ENCODE measurements at places on chromosomes 5 and 9.

DNA sequence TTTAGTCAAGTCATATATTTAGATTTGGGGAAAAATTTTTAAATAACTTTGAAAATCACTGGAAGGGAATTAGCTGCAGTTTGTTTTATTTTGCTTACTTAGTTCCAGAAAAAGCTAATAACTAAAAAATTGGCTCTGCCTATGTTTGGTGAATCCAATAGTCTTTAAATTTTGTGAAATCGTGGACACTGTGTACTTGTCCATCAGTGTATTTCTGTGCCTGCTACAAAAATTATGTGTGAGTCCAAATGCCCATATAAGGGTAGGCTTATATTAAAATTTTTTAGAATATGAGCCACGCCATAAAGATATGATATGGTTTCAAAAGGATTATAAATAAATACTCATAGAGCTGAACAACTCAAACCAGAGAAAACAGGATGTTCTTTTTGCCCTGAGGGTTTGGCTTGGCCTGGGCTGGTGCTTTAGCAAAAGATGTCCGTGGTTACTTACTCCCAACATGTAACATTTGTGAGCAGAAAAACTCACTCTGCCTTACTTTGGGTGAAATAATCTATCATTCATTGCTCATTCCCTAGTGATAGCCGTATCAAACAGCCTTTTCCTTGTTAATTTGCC is 133.2 kb upstream of the PRLR start:
- DNase-seq, result no peak

GRCh38 chr5:179680014-179680779 is 637 bp downstream of the CBY3 start:
- DNase-seq, result no peak

DNA sequence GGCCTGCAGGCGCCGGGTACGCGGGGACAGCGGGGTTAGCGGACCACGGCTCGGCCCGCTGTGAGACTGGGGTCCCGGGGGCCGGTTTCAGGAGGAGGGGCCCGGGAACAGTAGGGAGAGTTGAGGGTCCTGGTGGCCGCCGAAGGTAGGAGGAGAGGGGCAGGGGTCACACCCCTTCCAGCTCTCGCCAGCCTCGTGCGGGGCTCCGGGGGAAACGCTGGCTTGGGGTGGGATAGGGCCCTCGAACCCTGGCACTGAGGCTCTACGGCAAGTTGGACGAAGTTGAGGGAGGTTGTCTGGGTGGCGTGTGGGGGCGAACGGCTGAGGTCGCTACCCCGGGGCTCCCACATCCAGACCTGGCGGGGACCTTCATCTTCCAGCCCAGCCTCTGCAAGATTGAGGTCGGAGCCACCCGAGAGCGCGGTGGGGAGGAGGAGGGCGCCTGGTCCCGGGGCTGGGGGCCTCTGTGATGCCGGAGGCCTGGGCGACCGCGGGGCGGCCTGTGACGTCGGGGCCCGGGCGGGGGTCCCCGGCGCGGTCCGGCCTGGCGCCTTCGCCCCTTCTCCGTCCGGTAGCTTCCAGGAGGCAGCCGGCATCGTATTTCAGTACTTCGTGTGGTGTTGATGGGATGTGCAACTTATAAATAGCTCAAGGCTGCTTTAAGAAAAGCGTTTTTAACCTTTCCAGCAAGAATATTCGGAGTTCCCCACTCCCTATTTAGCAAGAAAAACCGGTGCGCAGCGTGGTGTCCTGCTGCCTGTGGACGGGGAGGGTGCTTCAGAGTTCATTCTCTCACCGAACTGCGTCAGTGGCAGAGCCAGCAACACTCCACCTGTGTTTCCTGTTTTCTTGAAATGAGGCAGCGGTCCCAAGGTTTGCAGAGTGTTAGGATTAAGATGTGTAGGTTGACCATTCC is 902 bp downstream of the HABP4 start:
- peak; percentile 37 for DNase-seq

- no peak for DNase-seq
These were observed 49.3 kb downstream of the RICTOR start for GRCh38 chr5:39024884-39025283.

GRCh38 chr5:164435576-164435975 is 930.2 kb downstream of the MAT2B start:
- DNase-seq, result no peak

DNA sequence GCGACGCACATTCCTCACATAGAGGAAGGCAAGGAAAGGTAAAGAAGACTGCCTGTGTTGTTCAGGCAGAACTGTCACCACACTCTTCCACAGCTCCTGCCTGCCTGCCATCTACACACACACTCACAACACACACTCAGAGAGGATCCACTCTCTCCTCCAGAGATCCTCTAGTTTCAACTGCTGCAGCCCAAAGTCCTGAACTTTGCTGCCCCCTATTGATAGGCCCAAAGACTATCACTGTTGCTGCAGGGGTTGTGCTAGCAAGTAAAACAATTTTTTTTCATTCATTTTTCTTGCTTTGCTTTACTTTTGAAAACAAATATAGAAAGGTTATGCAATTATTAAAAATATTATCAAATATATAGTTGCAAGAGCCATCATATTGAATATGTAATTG is 5.9 kb upstream of the CFAP90 start:
- peak; percentile 59 for DNase-seq

DNA sequence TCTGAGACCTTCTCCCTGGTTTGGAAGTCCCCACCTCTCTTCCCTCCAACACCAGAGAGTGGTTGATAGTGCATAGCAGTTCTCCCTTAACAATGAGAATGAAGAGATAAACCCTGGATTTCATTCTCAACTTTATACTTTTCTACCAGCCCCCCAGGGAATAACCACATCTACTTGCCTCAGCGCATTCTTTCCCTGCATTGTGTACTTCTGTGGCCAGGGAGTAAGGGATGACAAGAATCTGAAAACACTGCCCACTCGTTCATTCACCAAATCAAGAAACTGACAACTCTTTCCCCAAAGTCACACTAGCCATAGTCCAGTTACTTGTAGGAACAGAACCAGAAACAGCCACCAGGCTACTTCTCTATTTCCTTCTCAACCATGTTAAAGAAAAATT is 46.0 kb upstream of the SPIN1 start:
- no peak for DNase-seq

DNA sequence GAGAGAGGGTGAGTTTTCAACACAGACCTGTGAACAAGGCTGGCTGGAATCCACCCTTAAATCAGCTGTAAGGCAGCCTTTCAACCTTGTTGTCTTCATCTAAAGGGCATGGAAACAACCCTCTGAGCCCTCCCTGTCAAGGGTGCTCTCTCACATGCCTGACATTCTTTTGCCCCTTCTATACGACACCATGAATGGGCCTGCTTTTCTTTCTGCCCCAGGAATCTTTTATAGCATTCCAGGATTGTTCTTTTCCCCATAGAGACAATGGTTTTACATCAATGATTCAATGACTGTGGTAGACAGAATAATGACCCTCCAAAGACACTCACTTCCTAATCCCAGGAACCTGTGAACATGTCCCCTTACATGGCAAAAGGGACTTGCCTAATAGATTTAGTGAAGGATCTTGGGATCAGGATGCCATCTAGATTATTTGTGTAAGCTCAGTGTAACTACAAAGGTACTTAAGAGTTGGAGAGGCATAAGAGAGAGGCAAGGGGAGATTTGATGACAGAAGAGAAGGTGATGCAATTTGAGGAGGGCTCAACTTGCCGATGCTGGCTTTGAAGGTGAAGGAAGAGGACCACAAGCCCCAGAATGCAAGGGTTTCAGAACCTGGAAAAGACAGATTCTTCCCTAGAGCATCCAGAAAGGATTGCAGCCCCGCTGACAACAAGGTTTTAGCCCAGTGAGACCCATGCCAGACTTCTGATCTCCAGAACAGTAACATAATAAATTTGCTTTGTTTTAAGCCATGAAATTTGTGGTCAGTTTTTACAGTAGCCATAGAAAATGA is 29.2 kb upstream of the HMHB1 start:
- no peak for DNase-seq

DNA sequence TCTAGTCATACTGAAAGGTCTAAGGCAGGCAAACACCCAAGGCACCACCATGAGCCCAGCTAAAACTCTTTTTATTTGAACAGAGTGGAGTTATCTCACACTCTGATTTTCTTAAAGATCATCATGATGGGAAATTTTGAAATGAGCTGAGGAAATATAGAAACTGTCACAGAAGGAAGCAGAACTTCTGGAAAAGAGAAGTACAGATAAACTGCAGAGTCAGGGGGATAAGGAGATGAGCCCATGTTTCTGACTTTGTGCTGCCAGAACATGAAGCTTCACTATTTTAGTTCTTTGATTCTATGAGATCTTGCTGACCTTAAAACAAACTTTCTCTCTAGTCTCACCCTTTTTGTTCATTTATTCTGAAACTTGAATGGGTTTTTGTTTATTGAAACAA is 406.5 kb upstream of the EDIL3 start:
- no peak for DNase-seq

DNA sequence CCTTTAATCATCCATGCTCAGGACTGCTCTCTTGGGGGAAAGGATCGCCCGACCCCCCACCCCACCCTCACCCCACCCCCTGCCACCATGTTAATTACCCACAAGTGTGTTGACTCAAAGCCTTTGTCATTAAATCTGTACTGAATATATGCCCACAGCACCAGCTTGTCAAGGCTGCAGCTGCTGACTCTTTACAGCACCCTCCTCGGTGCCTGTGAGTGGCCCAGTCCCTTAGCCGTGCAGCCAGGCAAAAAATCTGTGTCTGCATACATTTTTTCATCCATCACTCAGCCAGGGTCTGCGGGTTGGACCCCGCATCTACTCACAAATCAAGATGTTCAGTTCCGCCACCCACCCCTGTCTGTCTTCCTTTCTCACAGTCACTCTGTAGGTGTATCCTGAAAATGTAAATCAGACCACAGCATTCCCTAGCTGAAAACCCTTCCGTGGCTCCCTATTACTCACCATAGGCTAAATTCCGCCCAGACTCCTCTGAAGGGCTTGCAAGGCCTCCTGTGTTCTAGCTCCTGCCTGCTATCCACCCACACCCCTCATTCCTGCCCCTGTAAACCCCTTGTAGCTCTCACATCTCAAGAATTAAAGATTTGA is 53.7 kb upstream of the KCNIP1 start:
- no peak for DNase-seq
